ENCODE measurements at places on chromosomes 3 and 15.
A peak's percentile ranks its signal among the peaks of the same experiment; 100 is the strongest.

- no peak for DNase-seq
These were observed 17.0 kb downstream of the MYNN start for GRCh38 chr3:169790219-169790618.

DNA sequence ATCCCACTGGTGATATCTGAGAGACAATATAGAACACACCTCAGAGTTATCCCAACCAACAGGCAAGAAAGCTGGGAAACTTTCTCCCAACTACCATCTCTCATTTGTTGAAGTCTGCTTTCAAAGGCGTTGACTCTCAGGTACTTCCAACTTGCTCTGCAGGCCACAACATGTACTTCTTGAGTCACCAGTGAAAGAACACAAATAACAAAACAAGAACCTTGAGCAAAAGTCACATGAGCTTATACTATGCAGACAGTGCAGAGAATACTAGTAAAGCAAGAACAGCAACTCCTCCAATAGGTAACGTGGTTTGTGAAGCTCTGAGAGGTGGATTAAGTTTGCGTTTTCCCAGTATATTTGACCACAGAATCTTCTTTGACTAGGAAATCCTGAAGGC lies 20.6 kb downstream of the SNTN start:
- no peak for DNase-seq

DNA sequence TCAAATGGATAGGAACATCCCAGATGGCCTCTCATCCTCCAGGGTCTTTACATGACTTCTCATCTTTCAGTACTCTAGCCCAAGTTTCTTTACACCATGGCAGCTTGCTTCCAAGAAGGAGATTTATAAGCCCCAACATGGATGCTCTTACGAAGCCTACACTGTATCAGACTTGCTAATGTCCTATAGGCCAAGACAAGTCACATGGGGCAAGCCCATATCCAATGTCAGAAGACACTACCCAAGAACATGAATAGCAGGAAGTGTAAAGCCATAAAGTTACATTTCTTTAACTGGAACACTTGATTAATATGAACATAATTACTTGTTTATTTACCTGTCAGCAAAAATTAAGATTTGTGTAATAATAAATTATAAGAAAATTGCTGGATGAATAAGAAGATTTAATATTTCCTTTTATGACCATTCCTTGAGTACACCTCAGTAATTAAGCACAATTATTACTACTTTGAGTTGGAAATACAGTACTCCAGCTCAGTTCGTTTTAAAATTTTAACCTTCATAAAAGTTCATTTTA lies 5.1 kb downstream of the SPESP1 start:
- no peak for DNase-seq

GRCh38 chr3:120033596-120033995 lies 60.7 kb downstream of the GSK3B start:
- peak; percentile 53 for DNase-seq

GRCh38 chr3:72848703-72849081 lies 447 bp upstream of the SHQ1 start:
- DNase-seq = peak; percentile 67

DNA sequence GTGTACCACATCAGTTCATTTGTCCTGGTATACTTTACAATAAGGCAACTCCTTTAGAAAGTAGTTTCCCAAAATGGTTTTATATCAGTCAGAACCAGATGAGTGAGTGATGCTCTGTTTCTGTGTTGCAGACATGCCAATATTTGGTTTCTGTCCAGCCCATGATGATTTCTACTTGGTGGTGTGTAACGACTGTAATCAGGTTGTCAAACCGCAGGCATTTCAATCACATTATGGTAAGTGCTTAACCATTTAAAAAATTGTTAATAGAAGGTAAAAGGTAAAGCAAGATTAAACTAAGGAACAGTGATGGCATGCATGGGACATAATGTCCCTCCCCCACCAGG lies 40.0 kb upstream of the SCAANT1 start:
- DNase-seq = no peak

GRCh38 chr3:128515967-128516366 lies 23.0 kb upstream of the GATA2 start:
- DNase-seq = no peak

- no peak for DNase-seq
These were observed 27.4 kb upstream of the TIPARP start for GRCh38 chr3:156646958-156647357.

Data from hematopoietic multipotent progenitor cell (in vitro differentiated cells).